Psoas muscle (tissue), 8 donors: ENCODE measurements at places on chromosomes 1 and 21. TPM values are rescaled to one million over a fixed set of nuclear protein-coding genes. Genes with fewer than 3 reads are reported as not detected.

PLPPR5 gene
- not detected for total RNA-seq

FAM3B gene
- total RNA-seq = not detected

THEM5 gene
- total RNA-seq = not detected

RAD54L gene
- total RNA-seq = not detected

ITLN2 gene
- total RNA-seq = not detected

OR2T29 gene
- total RNA-seq = not detected

RASSF5 gene
- total RNA-seq = 1.9 TPM

ITSN1 gene
- total RNA-seq = 43.8 TPM

CFAP141 gene
- total RNA-seq = not detected

TNFAIP8L2 gene
- 0.90 TPM for total RNA-seq

SMIM1 gene
- 1.3 TPM for total RNA-seq

OR2M4 gene
- total RNA-seq = not detected

ENTREP3 gene
- total RNA-seq = 28.8 TPM

AMY2A gene
- 1.4 TPM for total RNA-seq

CDC42BPA gene
- 14.1 TPM for total RNA-seq

SASS6 gene
- total RNA-seq = 1.5 TPM
